CD4-positive, alpha-beta T cell treated with Interferon gamma for 1 hour (primary cell): ENCODE measurements at places on chromosomes 12 and 14.

GRCh38 chr14:90198541-90199060 lies 57.8 kb upstream of the PSMC1 start:
- DNase-seq, result no peak

GRCh38 chr14:24037658-24038037 lies 14.2 kb upstream of the CARMIL3 start:
- no peak for DNase-seq

DNA sequence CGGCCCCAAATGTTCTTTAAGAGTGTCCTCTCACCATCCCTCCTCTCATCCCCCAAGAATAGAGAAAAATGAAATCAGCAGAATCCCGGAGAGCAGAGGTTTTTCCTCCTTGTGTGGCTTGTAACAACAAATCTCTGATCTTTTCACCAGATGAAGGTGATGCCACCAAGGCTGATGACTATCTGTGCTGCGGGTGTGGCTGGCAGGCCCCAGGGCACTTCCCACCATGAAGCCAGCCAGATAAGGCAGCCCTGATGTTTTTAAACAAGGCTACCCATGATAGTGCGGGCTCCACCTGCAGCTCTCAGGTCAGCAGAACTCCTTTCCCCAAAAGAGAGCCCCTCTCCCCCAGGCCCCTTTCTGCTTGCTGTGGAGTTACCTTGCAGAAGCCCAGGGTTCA lies 58.0 kb upstream of the PARP11 start:
- DNase-seq, result no peak

DNA sequence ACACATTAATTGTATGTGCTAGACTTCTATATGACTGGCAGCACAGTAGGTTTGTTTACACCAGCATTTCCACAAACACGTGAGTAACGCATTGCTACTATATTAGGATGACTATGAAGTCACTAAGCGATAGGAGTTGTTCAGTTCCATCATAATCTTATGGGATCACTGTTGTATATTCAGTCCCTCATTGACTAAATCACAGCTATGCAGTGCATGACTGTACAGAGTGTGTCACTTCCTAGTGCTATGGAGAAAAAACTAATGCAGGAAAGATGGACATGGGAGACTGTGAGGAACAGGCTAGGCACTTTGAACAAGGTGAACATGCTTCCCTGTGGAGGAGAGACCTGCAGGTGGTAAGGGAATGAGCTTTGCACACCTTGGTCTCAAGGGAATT lies 259.8 kb downstream of the NUAK1 start:
- no peak for DNase-seq

DNA sequence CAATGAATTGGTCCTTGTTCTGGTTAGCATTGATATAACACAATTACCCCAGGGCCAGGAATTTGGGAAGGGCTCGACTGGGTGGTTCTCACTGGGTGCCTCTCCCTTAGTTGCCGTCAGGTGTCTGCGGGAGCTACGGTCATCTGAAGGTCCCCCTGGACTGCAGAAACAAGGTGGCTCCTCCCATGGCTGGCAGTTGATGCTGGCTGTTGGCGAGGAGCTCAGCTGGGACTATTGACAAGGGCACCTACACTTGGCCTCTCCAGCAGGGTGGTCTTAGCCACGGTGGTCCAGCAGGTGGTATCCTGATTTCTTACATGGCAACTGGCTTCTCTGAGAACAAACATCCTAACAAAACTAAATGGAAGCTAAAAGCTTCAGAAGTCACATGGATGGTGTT lies 41.0 kb upstream of the RGS6 start:
- no peak for DNase-seq

- no peak for DNase-seq
These were observed 28.0 kb upstream of the LUM start for GRCh38 chr12:91139286-91139685.

GRCh38 chr12:14403293-14403692 lies 37.8 kb downstream of the ATF7IP start:
- DNase-seq, result no peak

GRCh38 chr14:31954991-31955390 lies 122.1 kb upstream of the ARHGAP5 start:
- no peak for DNase-seq

GRCh38 chr12:112362310-112362709 lies 19.9 kb downstream of the HECTD4 start:
- DNase-seq, result no peak

DNA sequence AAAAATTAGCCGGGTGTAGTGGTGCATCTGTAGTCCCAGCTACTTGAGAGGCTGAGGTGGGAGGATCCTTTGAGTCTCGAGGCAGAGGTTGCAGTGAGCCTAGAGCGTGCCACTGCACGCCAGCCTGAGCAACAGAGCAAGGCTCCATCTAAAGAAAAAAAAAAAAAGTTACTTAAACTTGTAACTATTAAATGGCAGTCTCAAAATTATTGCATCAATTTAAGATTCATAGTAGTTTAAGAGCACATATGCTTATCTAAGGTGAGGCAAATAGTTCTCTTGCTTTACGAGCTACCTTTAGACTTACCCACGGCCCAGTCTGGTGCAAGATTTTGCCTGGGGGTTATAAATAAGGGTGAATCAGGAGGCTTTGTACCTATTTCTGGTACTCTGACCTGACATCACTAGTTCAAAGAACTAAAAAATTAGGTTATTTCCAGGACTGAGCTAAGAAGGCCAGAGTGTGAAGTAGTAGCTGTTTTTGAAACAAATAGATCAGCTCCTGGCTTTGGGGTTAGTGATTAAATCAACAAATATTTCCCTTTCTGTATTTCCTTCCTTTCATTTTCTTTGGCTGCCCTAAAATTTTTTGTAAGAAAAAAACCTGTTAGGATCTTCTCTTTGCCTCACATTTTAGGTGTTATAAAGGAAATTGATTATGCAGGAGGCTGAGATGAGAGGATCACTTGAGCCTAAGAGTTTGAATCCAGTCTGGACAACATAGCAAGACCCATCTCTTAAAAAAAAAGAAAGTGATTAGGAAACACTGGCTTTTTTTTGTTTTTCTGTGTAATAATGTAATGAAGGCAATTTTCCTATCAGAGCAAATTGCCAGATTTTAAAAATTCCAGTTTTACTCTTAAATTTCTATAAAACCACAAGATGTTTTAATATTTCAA lies 3.6 kb downstream of the MGAT2 start:
- DNase-seq, result no peak

DNA sequence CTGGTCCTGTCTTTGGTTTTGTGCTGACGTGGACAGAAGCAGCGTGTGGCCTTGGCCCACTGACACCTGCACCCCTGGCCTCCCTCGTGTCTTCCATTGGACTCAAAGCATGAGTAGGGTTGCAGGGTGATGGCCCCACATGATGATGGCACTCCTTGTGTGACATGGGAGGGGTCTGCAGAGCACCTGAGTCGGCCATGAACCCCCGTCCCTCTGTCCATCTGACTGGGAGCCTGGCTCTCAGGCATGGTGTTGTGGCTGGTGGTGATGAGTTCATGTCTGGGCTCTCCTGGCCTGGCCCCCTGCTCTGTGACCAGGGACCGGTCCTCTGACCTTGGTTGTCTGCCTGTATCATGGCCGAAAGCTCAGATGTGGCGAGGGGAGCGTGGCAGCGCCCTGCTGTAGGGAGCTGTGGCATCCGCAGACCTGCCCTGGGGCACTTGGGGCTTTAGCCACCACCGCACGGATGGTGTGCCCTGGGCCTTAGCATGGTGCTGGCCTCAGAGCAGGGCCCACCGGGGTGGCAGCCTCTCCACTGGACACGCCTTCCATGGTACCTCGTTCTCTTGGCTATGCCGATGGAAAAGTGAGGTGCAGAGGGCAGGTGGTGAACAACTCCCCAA lies 16.7 kb downstream of the ULK1 start:
- DNase-seq, result no peak

DNA sequence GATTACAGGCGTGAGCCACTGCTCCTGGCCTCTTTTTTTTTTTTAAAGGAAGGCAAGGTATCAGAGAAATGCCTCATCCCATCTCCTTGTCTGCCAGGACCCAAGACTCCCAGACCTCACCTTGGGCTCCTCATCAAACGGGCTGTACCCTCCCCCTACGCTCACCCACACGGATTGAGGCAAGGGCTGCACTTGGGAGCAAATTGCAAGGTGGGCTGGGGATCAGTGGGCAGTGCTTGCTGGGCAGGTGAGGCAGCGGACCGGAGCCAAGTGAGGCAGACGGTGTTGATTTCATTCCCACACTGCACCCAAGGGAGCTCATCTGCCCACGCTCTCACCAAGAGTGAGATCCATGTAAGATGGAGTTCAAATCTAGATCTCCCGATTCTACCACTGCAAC lies 41.0 kb upstream of the DICER1 start:
- no peak for DNase-seq

- no peak for DNase-seq
These were observed 59.4 kb upstream of the FICD start for GRCh38 chr12:108455706-108456105.

- no peak for DNase-seq
These were observed 420.8 kb downstream of the FUT8 start for GRCh38 chr14:65833267-65833880.

- DNase-seq, result no peak
These were observed 160.7 kb upstream of the CCND2 start for GRCh38 chr12:4112734-4113325.

- no peak for DNase-seq
These were observed 28.3 kb downstream of the KCTD10 start for GRCh38 chr12:109448707-109449390.

DNA sequence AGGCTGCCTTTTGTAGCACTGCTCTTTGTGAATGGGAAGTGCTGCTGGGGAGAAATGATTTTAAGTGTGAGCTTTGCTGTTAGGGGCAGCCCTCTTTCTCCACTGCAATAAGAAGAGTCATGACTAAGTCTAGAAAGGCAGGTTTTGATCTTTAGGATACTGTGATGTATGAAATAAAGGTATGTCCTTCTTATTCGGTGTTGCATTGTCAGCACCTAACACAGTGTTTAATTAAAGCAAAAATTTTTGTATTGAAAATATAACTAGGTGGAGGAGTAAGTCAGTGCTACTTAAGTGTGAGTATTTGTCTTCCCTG lies 81.5 kb downstream of the ETV6 start:
- DNase-seq, result no peak

GRCh38 chr14:25394356-25394755 lies 344.4 kb upstream of the STXBP6 start:
- DNase-seq, result no peak

GRCh38 chr12:40645361-40645760 lies 46.9 kb upstream of the CNTN1 start:
- no peak for DNase-seq

DNA sequence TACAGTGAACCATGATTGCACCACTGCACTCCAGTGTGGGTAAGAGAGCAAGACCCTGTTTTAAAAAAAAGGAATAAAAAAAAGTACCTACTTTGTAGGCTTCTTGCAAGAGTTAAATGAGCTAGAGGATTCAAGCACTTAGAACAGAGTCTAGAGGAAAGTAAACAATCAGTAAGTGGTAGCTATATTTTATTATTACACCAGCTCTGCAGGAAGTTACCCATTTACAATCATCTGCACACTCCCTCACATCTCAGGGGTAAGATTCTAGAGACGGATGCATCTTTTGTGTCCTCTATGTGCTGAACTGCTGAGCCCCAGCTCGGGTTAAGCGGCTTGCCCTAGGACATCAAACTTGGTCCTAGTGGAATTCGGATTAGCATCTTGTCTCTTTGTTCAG lies 67.3 kb downstream of the KCNK10 start:
- no peak for DNase-seq

DNA sequence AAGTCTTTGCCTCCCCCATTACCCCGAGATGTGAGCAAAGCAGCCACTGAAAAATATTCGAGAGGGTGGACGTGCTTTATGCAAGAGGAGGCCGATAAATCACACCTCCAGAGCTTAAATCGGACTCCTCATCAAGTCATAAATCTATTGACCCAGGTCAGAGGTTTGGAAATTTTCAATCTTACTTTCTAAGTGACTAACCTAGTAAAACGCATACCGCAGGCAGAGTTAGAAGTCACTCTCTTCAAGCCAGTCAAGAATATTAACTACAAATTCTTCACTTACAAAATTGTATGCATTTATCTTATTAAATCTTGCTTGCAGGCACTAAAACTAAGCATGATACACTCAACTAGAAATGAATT lies 34.9 kb downstream of the GPHB5 start:
- DNase-seq, result no peak

DNA sequence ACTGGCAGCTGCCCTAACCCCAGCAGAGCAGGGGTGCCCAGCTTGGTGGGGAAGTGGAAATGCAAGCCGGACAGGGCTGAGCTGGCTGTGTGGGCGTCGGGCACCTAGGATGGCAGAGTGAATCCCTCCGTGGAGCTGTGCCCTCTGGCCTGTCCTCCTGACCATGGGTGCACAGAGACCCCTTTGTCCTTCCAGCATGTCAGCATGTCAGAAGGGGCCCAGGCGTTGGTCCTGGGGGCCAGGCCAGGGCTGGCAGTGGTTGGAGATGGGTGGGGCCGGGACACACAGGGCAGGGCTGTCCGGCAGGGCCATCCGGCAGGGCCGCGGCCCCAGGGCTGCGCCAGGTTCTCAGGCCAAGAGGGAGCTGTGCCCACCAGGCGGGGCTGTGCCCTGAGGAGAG lies 8.8 kb upstream of the TEX22 start:
- DNase-seq, result no peak

GRCh38 chr12:124543590-124544310 lies 23.7 kb downstream of the NCOR2 start:
- no peak for DNase-seq

GRCh38 chr14:67423424-67423823 lies 11.5 kb upstream of the PLEK2 start:
- DNase-seq, result no peak

DNA sequence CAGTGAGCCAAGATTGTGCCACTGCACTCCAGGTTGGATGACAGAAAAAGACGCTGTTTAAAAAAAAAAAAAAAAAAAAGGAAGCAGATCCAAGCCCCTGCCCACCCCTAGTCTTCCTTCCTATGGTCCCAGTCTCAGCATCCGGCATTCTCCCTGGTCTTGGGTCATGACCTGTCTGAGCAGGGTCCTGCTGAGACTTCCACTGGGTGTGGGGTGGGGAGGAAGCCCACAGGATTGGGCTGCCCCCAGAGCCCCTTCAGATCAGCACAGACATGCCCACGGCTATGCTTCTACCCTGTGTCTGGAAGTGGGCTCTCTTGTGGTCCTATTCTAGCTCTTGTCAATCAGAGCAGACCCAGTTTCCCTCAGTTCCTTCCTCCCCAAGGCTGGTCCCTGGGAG lies 12.6 kb upstream of the PLEK2 start:
- no peak for DNase-seq

DNA sequence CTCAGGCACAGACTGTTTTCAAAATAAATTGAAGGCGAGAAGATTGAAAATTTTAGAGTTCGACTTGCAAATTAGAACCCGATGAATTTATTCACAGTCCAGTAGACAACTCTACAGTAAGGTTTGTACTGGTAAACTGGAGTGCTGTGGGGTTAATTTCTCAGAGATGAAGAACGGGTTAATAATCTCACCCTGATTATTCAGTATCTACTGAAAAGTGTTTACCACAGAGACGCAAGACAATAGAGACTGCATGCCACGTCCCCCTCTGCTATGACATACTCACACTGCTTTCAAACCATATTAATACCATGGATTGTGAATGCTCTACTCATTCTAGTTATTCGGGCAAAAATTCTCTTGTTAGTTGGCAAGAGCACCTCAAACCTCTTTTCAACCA lies 36.1 kb downstream of the CFL2 start:
- no peak for DNase-seq
